ENCODE measurements at places on chromosomes 6 and 20.

DNA sequence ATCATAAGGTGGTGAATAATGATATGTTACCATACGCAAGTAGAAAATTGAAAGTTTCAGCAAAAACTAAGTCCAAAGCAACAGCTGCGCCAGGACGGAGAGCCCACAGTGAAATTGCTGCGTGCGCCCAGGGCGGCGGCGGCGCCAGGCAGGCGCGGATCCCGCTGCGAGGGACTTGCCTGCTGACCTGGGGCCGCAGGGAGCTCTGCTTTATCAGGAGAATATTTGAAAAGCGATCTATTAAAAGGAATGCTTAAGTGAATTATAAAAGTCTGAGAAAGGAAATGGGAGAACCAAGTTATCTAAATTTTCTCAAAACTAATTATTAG lies 85.4 kb downstream of the THBS2 start:
- H3K4me3 ChIP-seq, result no peak overlapping the region
- DNase-seq, result no peak
- H3K27me3 ChIP-seq, result no peaks in the 10 kb centered on the region
- H3K4me1 ChIP-seq, result no peaks in the 10 kb centered on the region
- no peaks in the 10 kb centered on the region for H3K36me3 ChIP-seq

- no peak overlapping the region for H3K27ac ChIP-seq
- no peaks in the 10 kb centered on the region for H3K36me3 ChIP-seq
- H3K4me3 ChIP-seq, result no peak overlapping the region
- DNase-seq, result no peak
- H3K4me1 ChIP-seq, result no peaks in the 10 kb centered on the region
Observed at GRCh38 chr6:128538763-128539162, 18.4 kb upstream of the PTPRK start.

- H3K27me3 ChIP-seq, result no peaks in the 10 kb centered on the region
- no peak overlapping the region for H3K4me3 ChIP-seq
- no peak overlapping the region for H3K27ac ChIP-seq
- H3K4me1 ChIP-seq, result peaks cover 2% of the 10 kb centered on the region
- no peaks in the 10 kb centered on the region for H3K36me3 ChIP-seq
- DNase-seq, result no peak
Observed at GRCh38 chr6:37260444-37260843, 2.5 kb upstream of the TMEM217 start.

- no peak overlapping the region for H3K4me3 ChIP-seq
- H3K4me1 ChIP-seq, result peaks cover 3% of the 10 kb centered on the region
- no peaks in the 10 kb centered on the region for H3K27me3 ChIP-seq
- DNase-seq, result no peak
- H3K36me3 ChIP-seq, result peaks cover 66% of the 10 kb centered on the region
- no peak overlapping the region for H3K27ac ChIP-seq
Observed at GRCh38 chr6:157152556-157152955, 170.8 kb downstream of the TMEM242 start.

- no peak overlapping the region for H3K4me3 ChIP-seq
- no peak for DNase-seq
- H3K27ac ChIP-seq, result no peak overlapping the region
- peaks cover 7% of the 10 kb centered on the region for H3K4me1 ChIP-seq
- H3K27me3 ChIP-seq, result no peaks in the 10 kb centered on the region
- H3K36me3 ChIP-seq, result no peaks in the 10 kb centered on the region
Observed at GRCh38 chr6:53353624-53354023, 4.9 kb upstream of the ELOVL5 start.

DNA sequence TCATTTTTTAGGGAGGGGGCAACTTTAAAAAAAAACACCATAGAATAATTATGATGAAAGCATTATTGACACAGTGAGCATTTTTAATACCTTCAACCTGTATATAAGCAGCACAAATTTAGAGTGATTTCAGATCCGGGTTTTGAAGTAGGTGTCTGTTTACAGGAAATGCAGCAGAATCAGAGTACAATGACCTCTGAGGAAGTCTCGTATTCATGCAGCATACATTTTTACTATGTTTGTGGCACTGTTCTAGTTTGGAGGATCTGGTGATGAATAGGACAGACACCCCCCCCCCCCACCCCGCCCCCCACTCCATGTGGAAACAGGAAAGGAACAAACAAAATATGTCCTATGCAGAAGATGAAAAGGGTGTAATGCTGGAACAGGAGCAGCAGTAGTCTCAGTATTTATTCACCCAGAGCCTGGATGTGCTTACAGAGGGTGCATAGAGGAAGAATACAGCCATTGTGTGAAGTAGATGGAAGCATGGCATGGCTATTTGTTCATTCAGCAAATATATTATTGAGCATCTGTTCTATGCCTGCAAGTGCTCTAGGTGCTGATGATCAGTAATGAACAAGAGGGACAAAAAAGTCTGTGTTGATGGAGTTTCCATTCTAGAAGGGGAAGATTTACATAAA lies 19.7 kb downstream of the VAPB start:
- DNase-seq, result no peak
- peaks cover 2% of the 10 kb centered on the region for H3K4me1 ChIP-seq
- H3K27ac ChIP-seq, result no peak overlapping the region
- peaks cover 4% of the 10 kb centered on the region for H3K36me3 ChIP-seq

- no peak overlapping the region for H3K4me3 ChIP-seq
- no peak for DNase-seq
- H3K4me1 ChIP-seq, result peaks cover 3% of the 10 kb centered on the region
Observed at GRCh38 chr20:47795214-47795907, 10.1 kb upstream of the SULF2 start.

DNA sequence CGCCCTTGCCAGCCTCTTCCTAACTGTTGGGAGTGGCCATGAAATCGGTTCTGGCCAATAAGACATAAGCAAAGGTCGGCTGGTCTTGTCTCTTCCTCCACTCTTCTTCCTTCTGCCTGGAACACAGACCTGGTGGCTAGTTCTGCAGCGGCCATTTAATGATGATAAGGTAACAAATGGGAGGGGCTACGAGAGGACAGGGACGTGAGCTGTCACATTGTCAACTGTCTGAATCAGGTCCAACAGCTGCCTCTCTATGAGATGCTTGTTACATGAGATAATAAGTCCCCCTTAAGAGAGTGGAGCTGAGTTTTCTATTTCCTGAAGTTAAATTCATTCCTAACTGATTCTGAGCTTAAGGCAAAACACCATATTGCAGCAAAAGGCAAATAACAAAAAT lies 12.5 kb upstream of the TMEM242 start:
- no peaks in the 10 kb centered on the region for H3K36me3 ChIP-seq
- no peaks in the 10 kb centered on the region for H3K27me3 ChIP-seq
- DNase-seq, result no peak
- peaks cover 4% of the 10 kb centered on the region for H3K4me1 ChIP-seq
- H3K4me3 ChIP-seq, result no peak overlapping the region

GRCh38 chr6:33936886-33937285 lies 133.1 kb upstream of the MLN start:
- H3K27ac ChIP-seq, result no peak overlapping the region
- no peak for DNase-seq
- no peaks in the 10 kb centered on the region for H3K4me1 ChIP-seq
- H3K4me3 ChIP-seq, result no peak overlapping the region
- no peaks in the 10 kb centered on the region for H3K36me3 ChIP-seq

GRCh38 chr20:64065974-64066343 lies 3.0 kb downstream of the TCEA2 start:
- peaks cover 17% of the 10 kb centered on the region for H3K4me1 ChIP-seq
- DNase-seq, result no peak
- H3K36me3 ChIP-seq, result peaks cover 6% of the 10 kb centered on the region
- no peak overlapping the region for H3K27ac ChIP-seq
- no peaks in the 10 kb centered on the region for H3K27me3 ChIP-seq
